ENCODE measurements at places on chromosomes 5 and 9. TPM values are rescaled to one million over a fixed set of nuclear protein-coding genes. Genes with fewer than 3 reads are reported as not detected.
A peak's percentile ranks its signal among the peaks of the same experiment; 100 is the strongest.

Gene SURF4
- total RNA-seq, result 638 TPM

Gene IL13
- total RNA-seq, result not detected

Gene SLC6A3
- total RNA-seq, result not detected

Gene PCDHAC2
- total RNA-seq, result not detected

GRCh38 chr5:170863646-170864045 is 1.8 kb downstream of the RANBP17 start:
- DNase-seq, result peak; percentile 33
- H3K4me1 ChIP-seq, result no peaks in the 10 kb centered on the region
- H3K36me3 ChIP-seq, result no peaks in the 10 kb centered on the region
- H3K27ac ChIP-seq, result no peak overlapping the region

- no peak overlapping the region for H3K4me3 ChIP-seq
- H3K36me3 ChIP-seq, result no peaks in the 10 kb centered on the region
- H3K27me3 ChIP-seq, result no peaks in the 10 kb centered on the region
- H3K27ac ChIP-seq, result peak overlapping the region; percentile 47
These were observed 78.6 kb upstream of the MPDZ start for GRCh38 chr9:13358128-13358527.

DNA sequence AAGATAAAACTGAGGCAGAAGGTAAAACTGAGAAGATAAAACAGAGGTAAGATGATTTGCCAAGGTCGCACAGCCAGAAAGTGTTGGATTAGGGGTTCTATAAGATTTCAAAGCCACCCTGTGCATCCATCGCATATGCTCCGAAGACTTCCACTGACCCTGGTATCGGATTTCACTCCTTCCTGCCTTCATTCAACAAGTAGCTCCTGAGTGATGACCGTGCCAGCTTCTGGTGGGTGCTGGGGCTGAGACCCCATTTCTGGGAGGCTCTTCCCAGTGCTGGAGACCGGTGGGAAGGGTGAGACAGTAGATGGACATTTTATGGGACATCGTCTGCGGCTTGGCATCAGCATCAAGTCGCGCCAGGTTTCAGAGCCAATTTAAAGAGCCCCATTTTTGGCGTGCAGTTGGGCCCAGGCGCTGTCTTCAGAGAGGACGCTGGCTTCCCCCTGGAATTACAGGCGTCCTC is 53.7 kb upstream of the DAB2IP start:
- peaks cover 3% of the 10 kb centered on the region for H3K4me1 ChIP-seq
- no peak overlapping the region for H3K27ac ChIP-seq
- H3K27me3 ChIP-seq, result peaks cover 10% of the 10 kb centered on the region
- no peaks in the 10 kb centered on the region for H3K36me3 ChIP-seq
- H3K4me3 ChIP-seq, result peak overlapping the region; percentile 73

GRCh38 chr9:134187891-134188385 is 23.6 kb upstream of the RNU6ATAC start:
- H3K27ac ChIP-seq, result no peak overlapping the region
- no peak for DNase-seq
- peaks cover 16% of the 10 kb centered on the region for H3K27me3 ChIP-seq
- no peaks in the 10 kb centered on the region for H3K4me1 ChIP-seq
- no peaks in the 10 kb centered on the region for H3K36me3 ChIP-seq
- no peak overlapping the region for H3K4me3 ChIP-seq

GRCh38 chr5:31270396-31270795 is 76.9 kb downstream of the CDH6 start:
- H3K4me3 ChIP-seq, result no peak overlapping the region
- peak; percentile 32 for DNase-seq
- H3K36me3 ChIP-seq, result no peaks in the 10 kb centered on the region
- no peaks in the 10 kb centered on the region for H3K4me1 ChIP-seq
- H3K27ac ChIP-seq, result no peak overlapping the region

DNA sequence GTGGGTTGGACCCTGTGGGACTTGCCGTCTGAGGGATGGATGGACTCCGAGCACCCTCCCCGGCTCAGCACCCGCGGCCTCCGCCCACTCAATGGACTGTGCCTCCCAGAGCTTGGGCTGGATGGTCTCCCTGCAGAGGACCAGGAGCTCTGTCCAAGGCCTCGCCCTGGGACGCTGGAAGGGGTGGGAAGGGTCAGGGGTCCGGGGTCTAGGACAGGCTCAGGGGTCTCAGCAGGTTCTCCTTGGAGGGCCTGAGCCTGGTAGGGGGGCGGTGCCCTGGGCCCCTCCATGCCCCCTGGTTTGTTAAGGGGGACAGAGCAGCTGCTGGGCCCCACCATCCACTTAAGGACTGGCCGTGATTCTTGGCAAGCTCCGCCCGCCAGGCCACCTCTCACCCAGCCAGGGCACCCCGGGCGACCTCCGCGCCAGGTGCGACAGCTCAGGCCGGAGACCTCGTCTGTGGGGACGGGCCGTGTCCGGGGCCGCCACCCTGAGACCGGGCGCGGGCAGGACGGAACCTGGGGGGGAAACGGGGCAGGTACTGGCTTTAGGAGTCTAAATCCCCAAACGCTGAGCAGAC is 29.2 kb downstream of the EXOC3 start:
- H3K4me1 ChIP-seq, result no peaks in the 10 kb centered on the region
- peak overlapping the region; percentile 63 for H3K27ac ChIP-seq
- H3K36me3 ChIP-seq, result no peaks in the 10 kb centered on the region
- DNase-seq, result peak; percentile 71
- H3K27me3 ChIP-seq, result peaks cover 21% of the 10 kb centered on the region

- no peak for DNase-seq
- no peaks in the 10 kb centered on the region for H3K36me3 ChIP-seq
- no peaks in the 10 kb centered on the region for H3K4me1 ChIP-seq
- no peak overlapping the region for H3K27ac ChIP-seq
- no peak overlapping the region for H3K4me3 ChIP-seq
These were observed 207.1 kb downstream of the GABRG2 start for GRCh38 chr5:162274679-162275078.

Gene LHX2
- not detected for total RNA-seq

Gene ARHGEF37
- total RNA-seq, result 0.76 TPM

DNA sequence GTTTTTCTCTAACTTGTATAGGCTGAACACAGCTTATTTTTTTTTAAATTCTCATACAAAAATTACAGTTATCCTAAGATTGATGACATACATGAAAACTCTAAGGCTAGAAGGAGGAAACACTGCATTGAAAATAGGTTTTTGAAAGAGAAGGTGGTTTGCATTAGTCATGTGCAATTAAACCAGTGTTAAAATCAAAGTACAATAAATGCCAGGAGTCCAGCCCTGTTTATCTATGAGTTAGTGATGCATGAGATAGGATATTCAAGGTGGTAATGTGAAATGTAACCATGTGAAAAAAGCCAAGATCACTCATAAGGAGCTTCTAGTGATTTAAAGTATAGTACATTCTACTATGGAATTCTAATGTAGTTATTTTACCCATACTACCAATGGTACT is 444.9 kb upstream of the CYLC2 start:
- H3K4me1 ChIP-seq, result no peaks in the 10 kb centered on the region
- DNase-seq, result no peak
- no peaks in the 10 kb centered on the region for H3K27me3 ChIP-seq
- no peak overlapping the region for H3K27ac ChIP-seq
- no peak overlapping the region for H3K4me3 ChIP-seq

DNA sequence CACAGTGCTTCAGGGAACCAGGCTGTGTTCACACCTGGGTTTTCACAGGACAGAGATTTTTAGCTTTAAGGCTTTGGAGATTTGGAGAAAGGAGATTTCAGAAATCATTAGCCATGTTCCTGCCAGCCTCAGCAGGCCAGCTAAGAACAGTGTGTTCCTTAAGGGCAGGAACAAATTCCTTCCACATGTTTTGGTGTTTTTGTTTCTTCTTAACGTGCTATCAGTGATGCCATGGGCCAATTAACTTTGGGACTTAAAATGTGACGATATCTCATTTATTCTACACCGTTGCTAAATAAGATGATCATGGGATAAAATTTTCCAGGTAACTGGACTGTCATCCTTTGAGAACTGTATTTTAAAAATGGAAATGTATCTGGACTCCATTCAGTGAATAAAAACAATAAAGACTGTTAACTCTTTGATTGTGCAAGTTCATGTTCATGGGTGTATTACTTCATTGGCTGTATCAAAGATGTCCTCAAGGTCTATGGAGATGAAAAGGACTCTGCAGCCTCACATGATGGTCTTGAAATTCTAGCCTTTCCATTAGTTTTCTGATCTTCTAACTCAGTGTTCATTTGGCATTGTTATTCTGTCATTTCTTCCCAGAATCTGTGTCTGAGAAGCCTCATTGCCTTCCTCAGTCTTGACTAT is 72.3 kb downstream of the ZNF366 start:
- no peaks in the 10 kb centered on the region for H3K27me3 ChIP-seq
- H3K36me3 ChIP-seq, result no peaks in the 10 kb centered on the region
- DNase-seq, result no peak
- H3K27ac ChIP-seq, result no peak overlapping the region

- no peaks in the 10 kb centered on the region for H3K27me3 ChIP-seq
- H3K27ac ChIP-seq, result no peak overlapping the region
- H3K4me3 ChIP-seq, result no peak overlapping the region
These were observed 27.2 kb downstream of the TCOF1 start for GRCh38 chr5:150384701-150385100.

Gene GARNL3
- total RNA-seq, result 0.43 TPM

Gene CD14
- 6.1 TPM for total RNA-seq

- no peaks in the 10 kb centered on the region for H3K36me3 ChIP-seq
- no peak overlapping the region for H3K4me3 ChIP-seq
- no peaks in the 10 kb centered on the region for H3K4me1 ChIP-seq
- H3K27ac ChIP-seq, result no peak overlapping the region
- DNase-seq, result no peak
These were observed 667.2 kb upstream of the CDH18 start for GRCh38 chr5:20655211-20655610.

Gene ZCCHC9
- total RNA-seq, result 20.2 TPM

- H3K4me1 ChIP-seq, result peaks cover 24% of the 10 kb centered on the region
- H3K27me3 ChIP-seq, result no peaks in the 10 kb centered on the region
- no peak overlapping the region for H3K4me3 ChIP-seq
These were observed 97.3 kb downstream of the DPYSL3 start for GRCh38 chr5:147412561-147412960.

Gene AFF4
- 51.9 TPM for total RNA-seq

- H3K36me3 ChIP-seq, result no peaks in the 10 kb centered on the region
- DNase-seq, result peak; percentile 8
These were observed 301.7 kb upstream of the PCSK5 start for GRCh38 chr9:75588808-75589207.

GRCh38 chr5:14775857-14776256 is 95.7 kb downstream of the ANKH start:
- peaks cover 2% of the 10 kb centered on the region for H3K4me1 ChIP-seq
- H3K36me3 ChIP-seq, result no peaks in the 10 kb centered on the region
- no peak overlapping the region for H3K27ac ChIP-seq
- no peak overlapping the region for H3K4me3 ChIP-seq
- no peaks in the 10 kb centered on the region for H3K27me3 ChIP-seq
- peak; percentile 60 for DNase-seq

- H3K4me3 ChIP-seq, result no peak overlapping the region
- no peak for DNase-seq
- peaks cover 19% of the 10 kb centered on the region for H3K4me1 ChIP-seq
- no peak overlapping the region for H3K27ac ChIP-seq
- no peaks in the 10 kb centered on the region for H3K36me3 ChIP-seq
- no peaks in the 10 kb centered on the region for H3K27me3 ChIP-seq
These were observed 10.1 kb upstream of the RBM27 start for GRCh38 chr5:146193285-146193684.

Gene FAM13B
- total RNA-seq, result 19.0 TPM

DNA sequence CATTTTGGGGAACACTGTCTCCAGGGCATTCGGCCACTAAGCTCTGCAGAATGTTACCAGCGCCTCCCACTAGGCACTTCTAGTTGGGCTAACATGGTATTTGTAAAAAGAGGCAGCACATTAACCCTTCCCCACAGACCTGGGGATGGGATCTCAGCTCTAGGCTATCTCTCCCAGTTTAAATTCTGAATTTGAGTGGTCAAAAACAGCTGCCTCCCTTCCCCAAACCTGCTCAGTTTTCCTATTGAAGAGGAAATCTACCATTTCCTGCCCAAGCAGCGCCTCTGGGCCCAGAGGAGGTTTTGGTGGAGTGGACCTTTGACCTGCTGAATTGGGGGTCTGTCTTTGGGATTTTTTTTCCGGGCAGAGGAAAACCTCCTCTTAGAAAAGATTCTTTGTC is 53.2 kb downstream of the ENC1 start:
- no peaks in the 10 kb centered on the region for H3K27me3 ChIP-seq
- no peaks in the 10 kb centered on the region for H3K4me1 ChIP-seq
- H3K4me3 ChIP-seq, result no peak overlapping the region
- H3K36me3 ChIP-seq, result no peaks in the 10 kb centered on the region
- no peak for DNase-seq
- no peak overlapping the region for H3K27ac ChIP-seq

Gene PCDHGA1
- total RNA-seq, result 0.38 TPM

- peaks cover 10% of the 10 kb centered on the region for H3K4me1 ChIP-seq
- no peak overlapping the region for H3K27ac ChIP-seq
- no peak for DNase-seq
- no peaks in the 10 kb centered on the region for H3K27me3 ChIP-seq
These were observed 173.6 kb downstream of the MUSK start for GRCh38 chr9:110842169-110842568.

GRCh38 chr9:134179595-134179917 is 15.2 kb upstream of the RNU6ATAC start:
- 0 out of 2 replicates have a peak, but pooled peaks cover 4% of the 10 kb centered on the region for H3K4me1 ChIP-seq
- H3K27me3 ChIP-seq, result peaks cover 22% of the 10 kb centered on the region
- no peak overlapping the region for H3K4me3 ChIP-seq
- no peak for DNase-seq
- H3K36me3 ChIP-seq, result no peaks in the 10 kb centered on the region

GRCh38 chr5:8958602-8959001 is 587.3 kb downstream of the SEMA5A start:
- no peak overlapping the region for H3K27ac ChIP-seq
- no peaks in the 10 kb centered on the region for H3K4me1 ChIP-seq
- DNase-seq, result no peak
- H3K27me3 ChIP-seq, result no peaks in the 10 kb centered on the region

Gene CPLANE1
- total RNA-seq, result 19.5 TPM

Gene SH3GL2
- total RNA-seq, result not detected

DNA sequence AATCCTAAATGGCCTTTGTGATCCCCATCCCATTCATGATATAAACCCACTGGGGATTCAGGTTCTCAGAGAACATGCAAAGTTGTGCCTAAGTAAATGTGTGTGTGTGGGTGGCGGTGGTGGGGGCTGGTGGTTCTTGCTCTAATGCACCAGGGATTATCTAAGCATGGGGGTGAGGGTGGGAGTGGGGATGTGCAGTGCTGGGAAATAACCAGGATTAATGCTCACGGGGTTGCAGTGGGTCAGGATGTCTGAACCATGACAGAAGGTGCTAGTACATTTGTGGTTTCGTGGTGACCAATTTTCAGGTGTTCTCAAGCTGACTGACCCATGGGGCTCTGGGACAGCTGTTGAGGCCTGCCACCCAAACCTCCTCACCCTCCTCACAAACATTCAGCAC is 101.0 kb downstream of the ZNF608 start:
- no peak overlapping the region for H3K27ac ChIP-seq
- H3K4me1 ChIP-seq, result peaks cover 16% of the 10 kb centered on the region
- DNase-seq, result no peak
- H3K36me3 ChIP-seq, result no peaks in the 10 kb centered on the region
